ENCODE measurements at places on chromosomes 4 and X. TPM values are rescaled to one million over a fixed set of nuclear protein-coding genes. Genes with fewer than 3 reads are reported as not detected.
A peak's percentile ranks its signal among the peaks of the same experiment; 100 is the strongest.

GRCh38 chr4:2051086-2051485 lies 8.0 kb upstream of the NAT8L start:
- DNase-seq: no peak

DNA sequence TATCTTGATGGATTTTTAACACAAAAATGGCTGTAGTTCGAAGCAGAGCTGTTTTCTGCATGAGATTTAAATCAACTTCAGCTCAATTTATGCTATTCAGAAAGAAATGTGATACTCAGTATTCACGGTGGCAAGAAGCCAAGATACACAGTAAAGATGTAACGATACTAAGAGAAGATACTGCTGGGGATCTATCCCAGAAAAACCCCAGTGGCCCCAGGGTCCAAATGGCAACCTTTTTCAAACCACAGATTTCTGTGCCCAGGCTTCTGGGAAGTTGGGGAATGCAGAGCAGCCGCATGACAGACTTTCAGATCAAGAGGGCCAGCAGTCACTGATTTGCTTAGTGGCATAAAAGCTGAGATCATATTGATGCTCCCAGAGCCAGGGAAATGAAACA lies 353.9 kb downstream of the AFF2 start:
- DNase-seq: no peak

- DNase-seq: no peak
These were observed 53.6 kb downstream of the GRK4 start for GRCh38 chr4:3016961-3017360.

GRCh38 chr4:87677731-87678130 lies 27.7 kb downstream of the DMP1 start:
- no peak for DNase-seq

DNA sequence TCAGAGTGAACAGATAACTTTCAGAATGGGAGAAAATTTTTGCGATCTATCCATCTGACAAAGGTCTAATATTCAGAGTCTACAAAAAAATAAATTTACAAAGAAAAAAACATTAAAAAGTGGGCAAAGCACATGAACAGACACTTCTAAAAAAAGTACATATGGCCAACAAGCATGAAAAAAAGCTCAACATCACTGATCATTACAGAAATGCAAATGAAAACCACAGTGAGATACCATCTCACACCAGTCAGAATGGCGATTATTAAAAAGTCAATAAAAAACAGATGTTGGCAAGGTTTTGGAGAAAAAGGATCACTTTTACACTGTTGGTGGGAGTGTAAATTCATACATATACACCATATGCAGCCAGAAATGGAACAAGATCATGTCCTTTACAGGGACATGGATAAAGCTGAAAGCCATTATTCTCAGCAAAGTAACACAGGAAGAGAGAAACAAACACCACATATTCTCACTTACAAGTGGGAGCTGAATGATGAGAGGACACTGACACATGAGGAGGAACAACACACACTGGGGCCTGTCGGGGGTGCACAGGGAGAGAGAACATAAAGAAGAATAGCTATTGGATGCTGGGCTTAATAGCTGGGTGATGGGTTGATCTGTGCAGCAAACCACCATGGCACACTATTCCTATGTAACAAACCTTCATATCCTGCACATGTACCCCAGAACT lies 41.6 kb upstream of the ITM2A start:
- DNase-seq: no peak

DNA sequence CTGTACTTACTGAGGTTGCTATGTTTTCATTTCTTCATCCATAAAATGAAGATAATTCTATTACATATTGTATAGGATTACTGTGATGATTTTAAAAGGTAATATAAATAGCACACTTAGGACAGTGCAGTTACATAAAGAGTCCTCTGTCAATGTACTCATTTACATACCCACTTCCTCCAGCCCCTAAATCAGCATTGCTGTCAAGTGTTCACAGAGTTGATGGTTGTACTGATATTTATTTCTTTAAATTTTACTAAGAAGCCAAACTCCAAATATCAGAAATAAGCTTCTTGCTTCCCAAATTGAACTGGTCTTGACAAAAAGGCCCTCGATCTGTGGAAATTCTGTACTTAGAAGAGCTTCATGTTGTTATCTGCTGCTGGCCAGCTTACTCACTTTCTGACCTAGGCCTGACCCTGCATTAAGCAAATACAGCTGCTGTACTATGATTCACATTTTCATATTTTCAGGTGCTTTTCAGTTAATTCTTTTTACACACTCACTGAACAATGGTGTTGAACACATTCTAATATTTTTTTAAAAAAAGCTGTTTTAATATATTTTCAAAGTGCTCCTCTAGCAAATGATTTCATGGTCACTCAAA lies 259.6 kb downstream of the UNC5C start:
- no peak for DNase-seq

DNA sequence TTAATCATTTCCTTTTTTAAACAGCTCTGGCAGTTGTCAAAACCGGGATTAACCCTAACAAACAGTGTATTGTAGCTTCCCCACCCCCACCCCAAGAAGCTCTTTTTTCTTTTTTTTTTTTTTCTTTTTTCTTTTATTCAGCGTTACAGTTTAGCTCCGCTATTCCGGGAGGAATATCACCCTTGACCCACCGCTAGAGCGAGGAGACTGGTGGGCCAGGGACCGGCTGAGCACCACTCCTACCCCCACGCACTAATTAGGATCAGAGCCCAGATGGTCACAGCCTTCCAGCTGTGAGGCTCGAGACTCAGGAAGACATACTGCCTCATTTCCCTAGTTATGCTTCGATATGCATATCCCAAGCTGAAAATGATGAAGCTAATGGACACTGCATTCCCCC lies 2.0 kb downstream of the PARM1 start:
- no peak for DNase-seq

DNA sequence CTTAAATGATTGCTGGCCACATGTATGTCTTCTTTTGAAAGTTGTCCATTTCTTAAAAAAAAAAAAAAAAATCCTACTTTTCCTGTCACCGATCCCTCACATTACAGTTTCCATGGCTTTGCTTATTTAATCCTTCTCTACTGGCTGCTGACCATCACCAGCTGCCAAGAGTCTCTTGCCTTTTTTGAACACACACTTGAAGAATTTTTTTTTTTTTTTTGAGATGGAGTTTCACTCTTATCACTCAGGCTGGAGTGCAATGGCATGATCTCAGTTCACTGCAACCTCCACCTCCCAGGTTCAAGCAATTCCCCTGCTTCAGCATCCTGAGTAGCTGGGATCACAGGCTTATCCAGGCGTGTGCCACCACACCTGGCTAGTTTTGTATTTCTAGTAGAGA lies 134.0 kb downstream of the ANXA5 start:
- no peak for DNase-seq

- no peak for DNase-seq
These were observed 414.5 kb downstream of the PRDM5 start for GRCh38 chr4:120508036-120508435.

DNA sequence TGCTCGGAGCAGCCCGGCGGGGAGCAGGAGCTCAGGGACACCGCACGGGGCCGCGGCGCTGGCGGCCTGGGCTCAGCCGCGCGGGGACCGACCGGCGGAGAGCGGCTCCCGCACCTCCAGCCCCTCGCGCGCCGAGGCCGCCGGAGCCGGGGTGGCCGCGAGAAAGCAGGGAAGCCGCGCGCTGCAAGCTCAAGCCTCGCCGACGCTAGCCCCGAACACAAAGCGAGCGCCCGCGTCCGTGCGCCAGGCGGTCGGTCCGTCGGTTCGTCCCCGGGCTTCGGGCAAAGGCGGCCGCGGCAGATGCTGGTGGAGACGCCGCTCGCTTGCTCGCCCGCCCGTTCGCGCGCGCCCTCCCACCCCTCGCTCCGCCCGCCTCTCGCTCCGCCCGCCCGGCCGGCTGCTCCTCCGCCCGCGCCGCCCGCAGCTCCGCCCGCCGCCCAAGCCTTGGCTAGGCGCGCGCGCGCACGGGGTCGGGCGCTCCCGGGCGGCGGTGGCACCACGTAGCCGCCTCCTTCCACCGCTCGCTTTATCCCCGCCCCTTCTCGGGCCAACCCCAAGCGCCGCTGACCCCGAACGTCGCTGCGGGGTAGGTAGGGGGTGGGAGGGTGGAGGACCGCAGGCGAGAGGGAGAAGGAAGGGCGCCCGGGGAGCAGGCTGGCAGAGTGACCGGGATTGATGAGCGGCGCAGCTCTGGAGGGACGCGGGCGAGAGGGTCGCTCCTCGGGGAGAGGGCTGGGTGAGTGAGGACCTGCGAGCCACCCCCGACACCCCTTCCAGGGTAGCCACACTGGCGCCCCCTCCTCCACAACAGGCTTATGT lies at the start of gene TSPAN5:
Gene TSPAN5, minus strand, starts transcription at position 325 of the 819 bp plus-strand sequence.
- peak; percentile 78 for DNase-seq

OCRL gene
- 43.6 TPM for total RNA-seq

CPLX1 gene
- total RNA-seq: 6.7 TPM

TMEM150C gene
- total RNA-seq: 4.8 TPM

All from ureter (tissue), 1 donor.